Karpas-422 (cell line): ENCODE measurements at places on chromosomes 1 and 21.
A peak's percentile ranks its signal among the peaks of the same experiment; 100 is the strongest.

- DNase-seq = no peak
- peaks cover 8% of the 10 kb centered on the region; the same call in 1 of the 2 replicates for H3K36me3 ChIP-seq
- H3K27me3 ChIP-seq = no peaks in the 10 kb centered on the region
- H3K4me1 ChIP-seq = peaks cover 16% of the 10 kb centered on the region
- no peak overlapping the region for H3K4me3 ChIP-seq
Observed at GRCh38 chr21:34148419-34148804, 75.0 kb downstream of the MRPS6 start.

- H3K4me3 ChIP-seq = no peak overlapping the region
- no peaks in the 10 kb centered on the region for H3K36me3 ChIP-seq
- H3K4me1 ChIP-seq = no peaks in the 10 kb centered on the region
- no peak overlapping the region for H3K27ac ChIP-seq
Observed at GRCh38 chr1:230163205-230163604, 96.2 kb downstream of the GALNT2 start.

DNA sequence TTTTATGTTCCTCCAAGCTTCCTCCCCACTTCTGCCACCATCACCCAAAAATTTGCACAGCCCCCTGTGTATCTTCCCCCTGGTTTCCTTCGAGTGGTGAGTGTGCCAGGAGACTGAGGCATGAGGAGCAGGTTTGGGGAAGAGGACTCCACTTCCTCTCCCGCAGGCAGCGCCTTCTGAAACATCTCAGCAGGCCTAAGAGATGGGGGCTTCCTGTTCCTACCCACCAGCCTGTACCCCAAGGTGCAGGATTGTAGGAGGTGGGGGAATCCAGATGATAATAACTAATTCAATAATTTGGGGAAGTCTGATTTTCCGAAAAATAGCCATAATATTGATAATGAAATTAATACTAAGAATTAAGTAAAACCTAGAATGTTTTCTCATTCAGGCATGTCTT lies 62.4 kb downstream of the RHBG start:
- no peaks in the 10 kb centered on the region for H3K36me3 ChIP-seq
- DNase-seq = no peak
- peak overlapping the region; percentile 38; the same call in 1 of the 2 replicates for H3K4me3 ChIP-seq
- no peak overlapping the region for H3K27ac ChIP-seq

DNA sequence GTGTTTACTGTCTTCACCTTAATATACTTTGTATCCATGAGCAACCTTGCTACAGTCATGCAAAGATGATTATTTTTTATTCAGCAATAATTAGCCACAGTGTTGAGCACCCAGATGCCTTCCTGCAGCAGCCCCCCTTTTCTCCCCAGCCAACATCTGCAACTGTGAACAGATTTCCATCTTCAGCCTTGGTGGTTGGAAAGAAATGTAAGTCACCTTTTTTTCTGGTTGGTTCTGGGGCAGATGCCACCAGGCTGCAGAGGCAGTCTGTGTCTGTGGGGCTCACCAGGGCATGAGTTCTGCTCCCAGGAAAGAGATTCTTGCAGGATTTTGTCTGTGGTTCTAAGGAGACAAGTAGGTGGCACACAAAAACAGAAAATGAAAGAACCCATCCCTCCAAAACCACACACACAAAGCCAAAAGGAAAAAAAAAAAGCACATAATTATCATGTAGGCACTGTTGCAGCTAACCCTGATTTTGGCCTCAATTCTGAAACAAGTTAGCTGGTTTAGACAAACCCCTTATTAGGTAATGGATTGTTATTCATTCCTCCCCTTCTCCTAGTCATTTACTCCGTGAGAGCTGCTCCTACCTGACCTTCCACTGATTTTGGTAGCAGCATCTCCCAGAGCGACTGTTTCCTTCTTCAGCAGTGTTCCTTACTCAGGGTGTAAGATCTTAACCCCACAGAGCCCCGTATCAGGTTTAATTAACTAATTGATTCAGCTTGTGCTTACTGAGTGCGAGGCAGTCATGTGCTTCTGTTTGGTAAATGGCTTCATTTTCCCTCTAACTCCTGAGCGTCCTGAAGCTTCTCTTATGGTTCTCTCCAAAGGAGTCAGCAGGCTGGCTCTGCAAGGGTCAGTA lies 36.5 kb downstream of the GALNT2 start:
- H3K27ac ChIP-seq = no peak overlapping the region
- H3K4me1 ChIP-seq = no peaks in the 10 kb centered on the region
- H3K27me3 ChIP-seq = no peaks in the 10 kb centered on the region
- no peak for DNase-seq
- H3K36me3 ChIP-seq = no peaks in the 10 kb centered on the region

DNA sequence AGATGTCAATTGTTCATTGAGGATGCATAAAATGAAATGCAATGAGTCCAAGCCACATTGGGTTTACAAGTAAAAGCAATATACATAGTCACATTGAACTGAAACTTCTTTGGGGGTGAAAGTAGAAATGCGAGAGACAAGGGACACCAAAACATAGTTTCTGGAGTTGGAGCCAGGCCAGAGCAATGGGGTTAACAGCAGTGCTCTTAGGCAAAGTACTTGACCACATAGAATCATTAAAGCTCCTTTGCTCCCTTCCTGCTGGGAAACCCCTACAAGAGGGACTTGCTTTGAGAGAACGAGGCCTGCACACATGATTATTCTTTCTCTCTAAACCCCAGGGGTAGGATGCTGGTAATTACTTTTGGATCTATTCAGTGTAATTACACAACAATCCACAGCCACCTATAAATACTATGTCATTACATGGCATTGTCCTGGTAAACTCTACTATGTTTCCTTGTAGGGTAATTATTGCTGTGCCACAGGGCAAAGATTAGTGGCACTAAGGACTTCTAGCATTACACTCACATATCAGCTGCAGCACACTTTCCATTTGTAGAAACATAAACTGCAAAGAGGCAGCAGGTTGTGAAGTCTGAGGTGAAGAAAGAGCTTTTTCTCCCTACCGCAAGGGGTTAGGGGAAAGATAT lies 421.6 kb upstream of the PBX1 start:
- H3K27ac ChIP-seq = no peak overlapping the region
- H3K4me1 ChIP-seq = no peaks in the 10 kb centered on the region
- no peak overlapping the region for H3K4me3 ChIP-seq
- H3K36me3 ChIP-seq = no peaks in the 10 kb centered on the region
- H3K27me3 ChIP-seq = no peaks in the 10 kb centered on the region
- DNase-seq = no peak

DNA sequence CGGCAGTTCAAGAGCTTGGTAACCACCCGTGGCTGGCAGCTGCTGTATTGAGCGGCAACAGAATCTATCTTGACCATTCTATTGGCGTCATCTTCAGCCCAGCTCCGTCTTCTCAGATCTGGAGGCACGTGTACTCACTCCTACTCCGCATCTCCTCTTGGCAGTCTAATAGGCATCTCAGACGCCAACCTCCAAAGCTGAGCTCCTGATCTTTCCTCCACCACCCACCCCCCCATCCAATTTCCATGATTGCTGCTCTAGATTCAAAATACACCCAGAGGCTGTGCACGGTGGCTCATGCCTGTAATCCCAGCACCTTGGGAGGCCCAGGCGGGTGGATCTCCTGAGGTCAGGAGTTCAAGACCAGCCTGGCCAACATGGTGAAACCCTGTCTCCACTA lies 84.6 kb upstream of the CASZ1 start:
- H3K27ac ChIP-seq = no peak overlapping the region
- H3K36me3 ChIP-seq = no peaks in the 10 kb centered on the region

GRCh38 chr1:48920851-48921250 lies 144.2 kb upstream of the BEND5 start:
- H3K27ac ChIP-seq = no peak overlapping the region
- no peak overlapping the region for H3K4me3 ChIP-seq
- no peak for DNase-seq
- no peaks in the 10 kb centered on the region for H3K4me1 ChIP-seq
- H3K27me3 ChIP-seq = no peaks in the 10 kb centered on the region
- no peaks in the 10 kb centered on the region for H3K36me3 ChIP-seq
